SJCRH30 (cell line): ENCODE measurements at places on chromosomes 7 and 10.

- peak; percentile 87 for DNase-seq
Observed at GRCh38 chr7:70710011-70710480, 421.9 kb upstream of the GALNT17 start.

DNA sequence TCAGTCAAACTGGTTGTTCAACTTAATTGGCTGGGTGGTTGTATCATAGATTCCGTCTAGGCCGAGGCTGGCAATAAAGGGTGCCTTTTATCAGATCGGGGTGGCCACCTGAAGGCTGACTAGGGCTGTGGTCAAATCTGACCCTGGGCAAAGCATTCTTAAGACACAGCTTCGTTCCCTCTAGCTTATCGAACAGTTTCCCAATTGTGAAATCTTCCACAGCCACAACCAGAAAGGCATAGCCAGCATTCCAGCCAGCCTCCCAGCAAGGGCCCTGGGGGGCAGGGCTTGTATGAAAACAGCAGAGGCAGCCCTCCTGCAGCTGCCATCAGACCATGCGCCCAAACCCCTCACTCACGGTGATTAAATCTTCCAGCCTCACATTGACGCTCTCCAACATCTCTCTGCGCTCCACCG is 42.5 kb upstream of the TMEM213 start:
- peak; percentile 72 for DNase-seq

GRCh38 chr7:542713-543500 is 23.3 kb upstream of the PDGFA start:
- peak; percentile 57 for DNase-seq

GRCh38 chr10:130138479-130138866 is 2.3 kb downstream of the GLRX3 start:
- DNase-seq: no peak

DNA sequence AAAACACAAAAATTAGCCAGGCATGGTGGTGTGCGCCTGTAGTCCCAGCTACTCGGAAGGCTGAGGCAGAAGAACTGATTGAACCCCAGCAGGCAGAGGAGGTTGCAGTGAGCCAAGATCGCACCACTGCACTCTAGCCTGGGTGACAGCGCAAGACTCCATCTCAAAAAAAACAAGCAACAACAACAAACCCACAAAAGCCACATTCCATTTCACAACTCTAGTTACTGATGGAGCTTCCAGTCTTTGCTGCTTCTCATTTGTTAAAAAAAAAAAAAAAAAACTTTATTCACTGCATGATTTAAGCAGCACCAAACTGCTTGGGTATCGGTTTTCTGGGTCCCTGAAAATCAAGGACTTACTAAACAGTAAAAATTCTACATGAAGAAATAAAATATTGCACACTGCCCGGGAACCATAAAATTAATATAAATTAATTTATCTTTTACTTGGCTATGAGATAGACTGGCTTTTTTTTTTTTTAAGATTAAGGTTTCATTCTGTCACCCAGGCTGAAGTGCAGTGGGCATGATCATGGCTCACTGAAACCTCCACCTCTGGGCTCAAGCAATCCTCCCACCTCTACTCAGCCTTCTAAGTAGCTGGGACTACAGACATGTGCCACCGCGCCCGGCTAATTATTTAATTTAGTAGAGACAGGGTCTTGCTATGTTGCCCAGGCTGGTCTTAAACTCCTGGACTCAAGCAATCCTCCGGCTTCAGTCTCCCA is 42.0 kb downstream of the SRPK2 start:
- no peak for DNase-seq

GRCh38 chr7:34385384-34385783 is 272.6 kb upstream of the NPSR1 start:
- DNase-seq: no peak

DNA sequence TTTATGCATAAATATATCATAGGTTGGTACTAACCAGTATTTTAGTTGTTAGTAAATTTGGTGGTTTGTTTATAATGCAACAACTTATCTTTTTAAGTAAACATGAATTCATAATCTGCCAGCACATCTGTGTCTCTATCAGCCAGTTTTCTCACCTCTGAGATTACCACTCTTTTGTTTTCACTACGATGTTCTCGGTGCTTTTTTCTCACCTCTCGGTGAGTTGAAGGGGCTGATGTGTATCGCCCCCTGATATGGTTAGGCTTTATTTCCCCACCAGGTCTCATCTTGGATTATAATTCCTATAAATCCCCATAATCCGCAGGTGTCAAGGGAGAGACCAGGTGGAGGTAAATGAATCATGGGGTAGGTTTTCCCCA is 114.1 kb downstream of the CAMK1D start:
- DNase-seq: no peak

GRCh38 chr7:139748941-139749340 is 28.9 kb downstream of the HIPK2 start:
- no peak for DNase-seq

DNA sequence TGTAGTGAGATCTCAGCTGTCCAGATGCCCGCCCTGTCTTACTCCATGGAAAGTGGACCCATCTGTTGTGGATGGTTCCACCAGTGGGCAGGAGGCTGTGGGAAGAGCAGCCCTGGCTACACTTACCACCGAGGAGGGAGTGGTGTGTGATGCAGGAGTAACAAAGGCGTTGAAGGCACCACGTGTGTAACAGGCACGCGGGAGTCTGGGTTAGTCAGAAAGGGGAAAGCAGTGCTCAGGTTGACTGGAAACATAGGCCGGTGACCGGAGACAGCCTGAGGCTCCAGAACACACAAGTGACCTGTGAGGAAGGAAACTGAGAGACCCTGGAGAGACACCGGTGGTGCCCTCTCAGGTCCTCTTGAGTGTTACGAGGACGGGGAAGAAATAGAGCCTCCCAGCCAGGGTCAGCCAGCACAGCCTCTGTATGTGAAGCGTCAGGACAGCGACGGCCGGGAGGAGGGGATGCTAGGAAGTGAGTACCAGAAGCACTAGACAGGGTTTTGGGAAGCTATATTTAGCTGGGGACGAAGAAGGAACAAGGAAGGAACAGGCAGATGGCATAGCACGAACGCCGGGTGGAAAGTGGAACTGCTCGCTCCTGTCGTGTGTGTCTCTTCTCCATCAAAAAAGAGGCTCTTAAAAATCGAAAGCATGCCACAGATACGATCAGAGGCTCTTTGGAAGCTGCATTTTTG is 51.7 kb downstream of the DAGLB start:
- no peak for DNase-seq

- no peak for DNase-seq
Observed at GRCh38 chr7:82110146-82110840, 333.3 kb downstream of the CACNA2D1 start.

DNA sequence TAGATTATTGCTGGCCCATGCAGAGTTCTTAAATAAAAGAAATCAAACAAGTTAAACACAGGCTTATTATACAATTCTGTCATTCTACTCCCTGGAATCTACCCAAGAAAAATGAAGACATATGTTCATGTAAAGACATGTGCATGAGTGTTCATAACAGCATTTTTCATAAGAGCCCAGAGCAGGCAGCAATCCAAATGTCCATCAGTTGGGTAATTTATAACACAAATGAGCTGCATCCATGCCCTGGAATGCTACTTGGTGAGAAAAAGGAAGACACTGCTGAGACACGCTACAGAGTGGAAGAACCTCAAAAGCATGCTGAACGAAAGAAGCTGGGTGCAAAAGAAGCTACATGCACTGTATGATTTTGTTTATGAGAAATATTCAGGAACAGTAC is 342.6 kb downstream of the TCERG1L start:
- no peak for DNase-seq

- no peak for DNase-seq
Observed at GRCh38 chr7:26862834-26863233, 1.6 kb downstream of the SKAP2 start.

GRCh38 chr7:50731703-50732582 is 50.8 kb downstream of the GRB10 start:
- no peak for DNase-seq

GRCh38 chr7:24419077-24419476 is 135.1 kb downstream of the NPY start:
- peak; percentile 42 for DNase-seq

GRCh38 chr7:12941512-12941911 is 254.1 kb downstream of the ARL4A start:
- no peak for DNase-seq

DNA sequence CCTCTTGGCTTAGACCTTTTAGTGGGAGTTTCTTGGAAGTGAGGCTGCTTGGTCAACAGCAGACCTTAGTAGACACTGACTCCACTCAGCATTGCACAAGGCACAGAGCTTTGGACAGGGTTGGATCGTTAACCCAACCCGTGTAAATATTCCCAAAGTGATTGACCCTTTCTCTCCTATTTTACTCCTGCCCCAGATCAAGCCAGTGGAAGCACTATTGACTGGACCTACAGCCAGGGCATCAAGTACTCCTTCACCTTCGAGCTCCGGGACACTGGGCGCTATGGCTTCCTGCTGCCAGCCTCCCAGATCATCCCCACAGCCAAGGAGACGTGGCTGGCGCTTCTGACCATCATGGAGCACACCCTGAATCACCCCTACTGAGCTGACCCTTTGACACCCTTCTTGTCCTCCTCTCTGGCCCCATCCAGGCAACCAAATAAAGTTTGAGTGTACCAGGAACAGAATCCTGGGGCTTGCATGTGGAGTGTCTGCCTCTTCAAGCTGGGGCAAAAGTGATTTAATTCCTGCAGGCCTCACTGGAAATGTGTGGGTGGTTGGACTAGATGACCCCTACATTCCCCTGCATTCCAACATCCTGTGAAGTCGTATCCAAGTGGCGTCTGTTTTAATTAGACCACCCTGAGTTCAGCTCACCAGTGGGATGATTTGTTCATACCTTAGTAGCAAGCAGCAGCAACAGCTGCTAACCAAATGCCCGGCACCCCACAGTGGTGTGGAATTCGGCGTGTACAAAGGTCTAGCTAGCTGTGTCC is 7.5 kb downstream of the CPA1 start:
- peak; percentile 97 for DNase-seq

DNA sequence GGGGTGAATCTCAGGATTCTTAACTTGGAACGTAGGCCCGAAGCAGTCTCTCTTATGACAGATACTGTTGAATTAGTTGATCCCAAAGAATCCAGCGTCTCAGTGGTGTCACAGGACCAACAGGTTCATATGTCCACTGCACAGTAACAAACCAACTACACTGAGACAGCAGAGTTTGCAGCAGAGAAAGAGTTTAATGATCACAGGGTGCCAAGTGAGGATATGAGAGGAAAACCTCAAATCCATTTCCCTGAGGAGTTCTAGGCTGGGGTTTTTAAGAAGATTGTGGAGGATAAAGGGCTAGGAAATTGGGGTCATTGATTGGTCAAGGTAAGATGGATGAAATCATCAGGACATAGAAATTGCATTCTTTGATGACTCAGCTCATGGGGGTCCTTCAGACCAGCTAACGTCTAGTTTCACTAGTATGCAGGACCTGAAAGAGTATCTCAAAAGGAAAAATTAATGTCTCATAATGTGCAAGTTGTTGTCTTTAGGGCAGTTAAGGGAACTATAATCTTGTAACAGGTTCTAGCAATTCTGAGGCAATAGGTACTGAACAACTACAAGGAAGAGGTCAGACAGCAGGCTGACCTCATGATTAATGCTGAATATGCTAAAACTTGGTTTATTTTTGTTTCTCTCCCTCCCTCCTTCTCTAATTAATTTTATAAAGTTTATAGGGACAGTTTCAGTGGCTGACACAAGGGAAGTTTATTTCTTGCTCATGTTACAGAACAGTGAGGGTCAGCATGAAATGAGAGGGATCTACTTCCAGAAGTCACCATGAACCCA is 310.9 kb upstream of the NEBL start:
- DNase-seq: no peak

- DNase-seq: no peak
Observed at GRCh38 chr10:11209830-11210181, 192.1 kb downstream of the CELF2 start.

- no peak for DNase-seq
Observed at GRCh38 chr7:155523168-155523675, 23.1 kb downstream of the CNPY1 start.

DNA sequence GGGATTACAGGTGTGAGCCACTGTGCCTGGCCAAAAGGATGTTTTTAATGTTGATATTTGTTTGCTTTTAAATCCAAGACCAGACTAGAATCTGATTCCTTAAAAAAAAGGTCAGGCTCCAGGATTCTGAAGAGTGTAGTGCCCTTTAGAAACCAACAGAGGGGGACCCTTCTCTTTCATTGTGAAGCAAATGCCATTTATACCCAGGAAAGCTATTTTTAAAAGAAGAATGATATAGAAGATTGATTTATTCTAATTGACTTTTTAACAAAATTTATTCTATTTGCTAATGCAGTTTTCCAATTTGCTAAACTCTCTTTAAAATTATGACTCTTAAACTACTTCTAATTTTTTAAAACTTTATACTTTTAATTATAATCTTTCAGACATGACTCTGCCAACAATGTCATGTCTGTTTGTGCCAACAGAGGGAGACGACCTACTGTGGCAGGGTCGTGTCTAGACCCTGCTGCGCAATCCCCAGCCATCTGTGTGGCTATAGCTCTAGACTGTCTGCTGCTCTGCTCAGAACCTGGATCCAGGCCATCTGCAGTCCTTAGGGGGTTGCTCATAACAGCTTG is 201.0 kb upstream of the IMMP2L start:
- DNase-seq: peak; percentile 77
